ENCODE measurements at places on chromosomes 11 and 22. TPM values are rescaled to one million over a fixed set of nuclear protein-coding genes. Genes with fewer than 3 reads are reported as not detected.

The FAM180B gene
- total RNA-seq: not detected

The RIN1 gene
- 28.5 TPM for total RNA-seq

The FXYD6 gene
- total RNA-seq: not detected

The GSTT2 gene
- 4.6 TPM for total RNA-seq

The ESAM gene
- total RNA-seq: 0.17 TPM

The IL18 gene
- total RNA-seq: 1.3 TPM

The SF1 gene
- 348 TPM for total RNA-seq

The OR8G1 gene
- not detected for total RNA-seq

The TPBGL gene
- not detected for total RNA-seq

The UBQLN3 gene
- not detected for total RNA-seq
